ENCODE measurements at places on chromosomes 13 and 19. TPM values are rescaled to one million over a fixed set of nuclear protein-coding genes. Genes with fewer than 3 reads are reported as not detected.

The DZIP1 gene
- total RNA-seq = 14.0 TPM

The RASIP1 gene
- 0.46 TPM for total RNA-seq

The ERF gene
- total RNA-seq = 118 TPM

The DPF1 gene
- 3.5 TPM for total RNA-seq

The REEP6 gene
- total RNA-seq = 5.9 TPM

The ATP4A gene
- not detected for total RNA-seq

Measured in A549 treated with RU486 at 1 μM for 4 hours (cell line).